MG63 (cell line): ENCODE measurements at places on chromosomes 1 and 21. TPM values are rescaled to one million over a fixed set of nuclear protein-coding genes. Genes with fewer than 3 reads are reported as not detected.

Gene SLAMF8
- total RNA-seq: not detected in 2 replicates

Gene SYT6
- not detected in 2 replicates for total RNA-seq

Gene CCNL2
- 45.1 and 47.9 TPM in 2 replicates for total RNA-seq

Gene OR10X1
- not detected in 2 replicates for total RNA-seq

Gene KRTAP10-11
- total RNA-seq: not detected in 2 replicates

Gene CFHR5
- total RNA-seq: not detected in 2 replicates

Gene PAQR6
- total RNA-seq: 0.59 TPM in 1 of 2 replicates, not detected in the other

Gene C1orf226
- not detected in 2 replicates for total RNA-seq

Gene SHISA4
- 13.6 and 28.8 TPM in 2 replicates for total RNA-seq

Gene ADORA3
- total RNA-seq: not detected in 2 replicates

Gene OR2T29
- not detected in 2 replicates for total RNA-seq

Gene AURKAIP1
- 94.2 and 226 TPM in 2 replicates for total RNA-seq

Gene LCE2B
- not detected in 2 replicates for total RNA-seq

Gene SEC16B
- 0.72 and 3.5 TPM in 2 replicates for total RNA-seq

Gene FALEC
- total RNA-seq: not detected in 2 replicates

Gene TMEM269
- 0.16 and 0.42 TPM in 2 replicates for total RNA-seq

Gene FBLIM1
- 17.5 and 23.1 TPM in 2 replicates for total RNA-seq

Gene MFAP2
- total RNA-seq: 112 and 123 TPM in 2 replicates

Gene OR2M3
- not detected in 2 replicates for total RNA-seq

Gene ZNF644
- total RNA-seq: 10.8 and 15.5 TPM in 2 replicates

Gene RAB7B
- 17.5 and 25.7 TPM in 2 replicates for total RNA-seq

DNA sequence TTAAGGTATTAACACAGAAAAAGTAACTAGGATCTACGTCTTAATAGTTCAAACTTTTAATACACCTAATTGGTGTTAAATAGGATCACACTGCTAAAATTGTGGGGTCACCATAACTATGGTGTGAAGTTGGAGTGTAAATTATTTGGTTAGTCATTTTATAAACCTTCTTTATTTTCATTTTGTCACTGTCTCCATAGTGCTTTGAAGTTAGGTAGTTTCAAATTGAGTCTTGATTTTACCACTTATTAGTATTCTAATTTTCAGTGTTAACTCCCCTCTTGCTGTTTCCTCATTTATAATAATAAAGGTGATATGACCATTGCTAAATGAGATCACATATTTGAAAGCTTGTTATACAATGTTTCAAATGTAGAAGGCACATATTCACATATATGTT lies 738.1 kb upstream of the CHRM3 start:
- no peak for DNase-seq

GRCh38 chr1:237736372-237737029 lies 154.2 kb downstream of the ZP4 start:
- peak; percentile 22 for DNase-seq

- DNase-seq: peak; percentile 29
Measured at GRCh38 chr1:197440715-197441114, 172.7 kb downstream of the CRB1 start.

DNA sequence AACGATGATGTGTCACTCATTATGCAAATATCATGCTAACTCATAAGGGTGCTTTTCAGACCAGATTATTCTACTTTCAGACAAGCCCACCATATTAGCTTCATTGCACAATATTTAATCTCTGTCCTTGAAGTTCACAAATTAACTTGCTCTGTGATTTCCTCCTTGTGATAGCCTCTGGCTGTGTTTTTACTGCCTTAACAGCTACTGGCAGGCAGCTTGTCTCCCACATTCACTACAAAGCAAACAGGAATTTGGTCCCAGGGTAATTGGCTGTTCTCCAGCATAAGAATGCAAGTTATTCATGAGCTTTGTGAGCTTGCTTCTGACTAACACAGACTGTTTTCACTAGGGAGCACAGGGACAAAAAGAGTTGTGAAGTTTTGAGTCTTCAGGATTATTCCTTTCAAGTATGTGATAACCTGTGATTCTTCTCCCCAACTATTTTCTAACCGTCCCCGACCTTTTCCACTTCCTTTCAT lies 87.9 kb upstream of the HMCN1 start:
- DNase-seq: peak; percentile 83

DNA sequence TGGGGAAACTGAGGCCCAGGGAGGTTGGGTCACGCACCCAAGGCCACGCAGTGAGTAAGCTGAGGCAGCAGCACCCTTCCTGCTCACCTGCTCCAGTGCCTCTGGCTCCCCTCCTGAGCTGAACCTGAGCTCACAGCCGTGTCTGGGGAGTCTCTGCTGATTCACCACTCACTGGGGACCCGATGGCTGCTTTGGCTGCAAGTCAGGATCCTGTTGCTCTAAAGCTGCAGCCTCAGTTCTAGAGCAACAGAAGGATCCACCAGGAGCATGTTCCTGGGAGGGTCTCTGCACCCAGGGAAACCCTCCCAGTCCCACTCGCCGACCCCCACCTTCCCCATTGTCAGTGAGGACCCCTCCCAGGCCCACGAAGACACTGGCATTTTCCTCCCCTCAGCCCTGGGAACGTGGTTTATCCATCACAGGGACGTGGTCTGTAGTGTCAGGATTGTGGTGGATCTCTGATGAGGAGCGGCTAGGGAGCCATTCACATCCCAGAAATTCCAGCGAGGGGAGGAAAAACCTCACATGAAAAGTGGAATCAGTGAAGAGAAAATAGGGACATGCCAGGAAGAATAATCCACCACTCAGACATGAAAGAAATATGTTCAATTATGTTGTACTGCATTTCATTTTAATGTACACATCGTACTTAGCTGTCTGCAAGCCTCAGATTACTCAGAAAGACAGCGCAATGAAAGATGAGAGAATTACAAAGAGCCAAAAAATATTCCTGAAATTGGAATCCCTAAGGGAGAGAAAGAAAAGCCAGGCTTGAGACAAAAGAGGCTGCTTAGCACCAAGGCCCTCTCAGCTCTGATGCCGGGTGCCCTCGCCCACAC lies 447.2 kb downstream of the MATN1 start:
- no peak for DNase-seq

- no peak for DNase-seq
Measured at GRCh38 chr1:64117492-64117891, 85.9 kb upstream of the UBE2U start.

GRCh38 chr1:229689904-229690303 lies 63.9 kb downstream of the URB2 start:
- DNase-seq: no peak

- DNase-seq: peak; percentile 12
Measured at GRCh38 chr1:87334351-87335174, 5.9 kb downstream of the LMO4 start.

- no peak for DNase-seq
Measured at GRCh38 chr1:20413776-20414140, 72.3 kb downstream of the CAMK2N1 start.

DNA sequence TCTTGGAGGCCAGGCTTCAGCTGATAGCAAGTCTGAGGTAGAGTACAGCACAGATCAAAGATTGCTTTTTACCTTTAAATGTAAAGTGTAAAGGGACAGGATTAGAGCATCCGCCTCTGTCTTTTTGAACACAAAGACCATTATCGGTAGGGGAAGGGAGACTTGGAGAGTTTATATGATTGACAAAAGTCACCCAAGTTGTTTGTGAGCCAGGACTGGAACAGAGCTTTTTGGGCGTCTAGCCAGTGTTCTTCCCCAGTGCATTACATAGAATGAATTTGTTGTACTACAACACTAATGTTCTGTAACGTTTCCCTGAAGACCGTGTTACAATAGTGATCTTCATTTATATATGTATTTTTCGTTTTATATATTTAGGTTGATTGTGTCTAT lies 9.3 kb upstream of the PIGC start:
- no peak for DNase-seq

DNA sequence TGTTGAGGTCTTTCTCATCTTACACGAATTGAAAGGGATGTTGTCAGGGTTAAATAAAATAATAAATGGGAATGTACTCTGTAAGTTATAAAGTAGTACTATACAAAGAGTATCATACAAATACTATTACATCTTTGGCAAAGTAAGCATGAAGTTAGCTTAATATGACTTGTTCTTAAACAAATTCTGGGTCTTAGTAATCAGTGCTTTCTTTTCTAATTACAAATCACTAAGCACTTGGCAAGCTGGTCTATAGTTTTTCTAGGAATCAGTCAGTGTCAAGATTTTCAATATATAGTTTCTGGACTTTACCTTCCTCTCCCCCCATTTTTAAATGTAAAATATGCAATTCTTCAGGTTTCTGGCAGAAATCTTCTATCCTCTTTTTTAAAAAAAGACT lies 6.9 kb downstream of the LYST start:
- DNase-seq: no peak

DNA sequence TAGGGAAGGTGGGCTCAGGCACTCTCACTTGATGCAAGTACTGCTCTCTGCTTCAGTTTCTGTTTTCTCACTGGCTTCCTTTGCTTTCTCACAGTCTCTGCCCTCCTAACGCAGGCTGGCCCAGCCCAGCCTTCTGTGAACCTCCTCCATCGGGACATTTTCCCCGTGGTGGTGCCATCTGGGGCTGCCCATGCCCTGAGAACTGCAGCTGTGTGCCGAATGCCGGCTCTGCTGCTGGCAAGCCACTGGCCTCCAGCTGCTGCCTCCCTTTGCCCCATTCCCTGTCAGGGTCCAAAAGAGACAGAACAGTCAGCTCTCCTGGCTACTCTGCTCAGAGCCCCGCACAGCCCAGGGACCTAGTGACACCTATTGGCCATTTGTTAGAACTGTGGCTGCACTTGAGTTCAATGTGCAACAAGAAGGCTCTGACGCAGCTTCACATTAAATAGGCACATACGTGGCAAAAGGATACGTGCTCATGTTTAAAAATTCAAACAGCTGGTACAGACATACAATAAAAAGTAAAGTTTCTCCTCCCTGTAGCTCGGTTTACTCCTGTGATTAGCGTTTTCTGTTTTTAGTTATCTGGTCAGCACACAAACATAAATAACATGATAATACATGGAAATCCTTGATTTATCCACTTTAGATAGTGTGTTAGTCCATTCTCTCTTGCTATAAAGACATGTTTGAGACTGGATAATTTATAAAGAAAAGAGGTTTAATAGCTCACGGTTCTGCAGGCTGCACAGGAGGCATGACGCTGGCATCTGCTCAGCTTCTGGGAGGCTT lies 46.6 kb downstream of the FCRL5 start:
- peak; percentile 56 for DNase-seq

GRCh38 chr1:58392083-58392482 lies 154.4 kb downstream of the OMA1 start:
- DNase-seq: no peak

- no peak for DNase-seq
Measured at GRCh38 chr1:53343831-53344668, 16.2 kb upstream of the LRP8 start.

- DNase-seq: no peak
Measured at GRCh38 chr21:16454399-16454798, 724.6 kb downstream of the USP25 start.

GRCh38 chr1:230849451-230850224 lies 18.7 kb downstream of the C1orf198 start:
- DNase-seq: peak; percentile 92

DNA sequence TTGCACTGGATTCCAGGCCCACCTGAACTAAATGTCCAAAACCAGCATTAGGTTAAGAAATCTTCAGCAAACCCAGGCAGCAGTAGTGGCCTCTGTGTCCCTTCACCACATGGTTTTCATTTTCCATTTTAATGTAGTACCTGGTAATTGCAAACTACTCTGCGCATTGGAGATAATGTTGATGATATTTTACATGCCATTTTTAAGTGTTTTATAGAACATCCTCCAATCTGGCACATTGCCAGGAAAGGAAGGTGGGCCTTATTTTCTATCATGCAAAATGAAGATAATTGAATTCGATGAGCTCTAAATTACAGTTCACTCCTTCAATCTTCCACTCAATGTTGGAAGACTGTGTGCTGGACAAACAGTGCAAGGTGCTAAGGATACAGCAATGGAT lies 89.5 kb downstream of the ZC3H11B start:
- DNase-seq: no peak

- DNase-seq: no peak
Measured at GRCh38 chr1:241513378-241513777, 6.2 kb downstream of the FH start.

- DNase-seq: no peak
Measured at GRCh38 chr1:41901551-41901950, 17.2 kb downstream of the HIVEP3 start.

GRCh38 chr1:37846647-37847339 lies 12.6 kb downstream of the MTF1 start:
- DNase-seq: no peak

DNA sequence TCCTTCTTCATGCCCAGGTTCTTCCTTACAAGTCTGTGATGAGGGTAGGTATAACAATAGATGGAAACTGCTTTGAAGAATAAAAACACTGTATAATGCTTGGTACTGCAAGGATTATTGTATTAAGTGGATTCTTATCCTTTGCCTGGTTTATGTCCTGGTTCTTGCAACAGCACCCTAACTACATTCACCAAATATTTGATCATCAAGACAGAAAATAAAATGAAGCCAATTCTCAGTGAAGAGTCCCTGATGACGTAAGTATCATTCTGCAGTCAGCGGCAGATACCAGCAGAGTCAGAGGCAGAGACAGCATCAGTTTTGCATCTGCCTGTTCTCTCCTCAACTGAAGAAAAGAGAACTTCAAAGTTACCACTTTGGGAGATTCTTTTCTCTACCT lies 19.7 kb downstream of the ARHGEF11 start:
- no peak for DNase-seq

DNA sequence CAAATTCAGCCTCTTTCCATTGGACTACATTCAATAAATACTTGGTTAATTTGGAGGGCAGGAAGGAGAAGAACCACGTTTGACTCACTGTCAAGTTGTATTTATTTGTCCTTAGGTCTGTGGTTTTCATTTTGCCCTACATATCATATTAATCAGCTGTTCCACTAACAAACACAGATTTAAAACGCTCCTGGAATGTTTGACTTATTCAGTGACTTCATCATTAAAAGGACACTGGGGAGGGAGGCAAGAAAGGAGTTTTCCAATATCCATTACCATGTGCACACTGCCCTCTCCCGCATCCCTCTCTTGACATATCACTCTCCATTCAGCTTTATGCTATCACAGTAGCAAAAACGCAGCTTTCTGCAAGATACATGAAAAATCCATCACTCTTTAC lies 98.2 kb upstream of the C1orf87 start:
- no peak for DNase-seq

GRCh38 chr1:239382666-239383065 lies 3.7 kb upstream of the CHRM3 start:
- DNase-seq: no peak

GRCh38 chr1:168671782-168672181 lies 57.2 kb downstream of the DPT start:
- DNase-seq: no peak

DNA sequence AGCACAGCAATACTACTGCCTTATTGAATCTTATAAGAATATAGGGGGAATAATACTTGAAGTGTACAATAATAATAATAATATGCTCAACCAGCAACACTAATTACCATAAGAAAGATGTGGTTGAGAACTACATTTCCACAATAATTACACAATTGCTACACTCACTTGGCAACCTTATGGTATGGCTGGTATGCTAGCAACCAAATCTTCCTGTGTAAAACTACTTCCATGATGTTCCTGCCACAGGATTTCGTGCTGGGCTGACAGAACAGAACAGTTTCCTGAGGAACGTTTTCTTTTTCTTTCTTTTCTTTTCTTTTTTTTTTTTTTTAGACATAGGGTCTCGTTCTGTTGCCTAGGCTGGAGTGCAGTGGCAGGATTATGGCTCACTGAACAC lies 50.6 kb downstream of the KIF26B start:
- no peak for DNase-seq
